ENCODE measurements at places on chromosomes 3 and 15.

DNA sequence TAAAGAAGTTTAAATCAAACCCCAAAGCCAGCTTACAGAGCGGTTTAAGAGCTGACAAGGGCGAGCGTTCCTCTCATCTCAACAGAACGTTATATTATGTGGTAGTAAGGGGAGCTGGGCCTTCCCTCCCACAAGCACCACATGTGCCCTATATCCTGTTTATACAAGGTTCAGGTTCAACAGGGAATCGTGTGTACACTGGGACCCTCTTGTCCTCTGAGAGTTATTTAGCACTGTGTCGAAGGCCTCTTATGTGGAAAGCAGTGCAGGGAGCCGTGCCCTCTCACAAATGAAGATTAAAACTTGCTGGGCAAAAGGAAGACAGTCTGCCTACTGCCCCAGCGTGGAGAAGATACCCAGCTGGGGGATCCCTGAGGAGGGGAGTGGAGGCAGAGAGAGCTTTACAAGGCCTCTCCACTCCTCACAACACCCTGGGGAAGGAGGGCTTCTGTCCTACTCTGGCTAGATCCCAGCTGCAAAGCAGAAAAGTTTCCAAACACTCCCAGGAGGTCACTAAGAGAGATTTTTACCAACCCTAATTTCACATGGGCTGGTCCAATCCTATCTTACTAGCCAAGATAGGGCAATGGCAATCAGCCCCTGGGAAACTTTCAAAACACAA is 2.9 kb downstream of the TLE3 start:
- no peak for DNase-seq

DNA sequence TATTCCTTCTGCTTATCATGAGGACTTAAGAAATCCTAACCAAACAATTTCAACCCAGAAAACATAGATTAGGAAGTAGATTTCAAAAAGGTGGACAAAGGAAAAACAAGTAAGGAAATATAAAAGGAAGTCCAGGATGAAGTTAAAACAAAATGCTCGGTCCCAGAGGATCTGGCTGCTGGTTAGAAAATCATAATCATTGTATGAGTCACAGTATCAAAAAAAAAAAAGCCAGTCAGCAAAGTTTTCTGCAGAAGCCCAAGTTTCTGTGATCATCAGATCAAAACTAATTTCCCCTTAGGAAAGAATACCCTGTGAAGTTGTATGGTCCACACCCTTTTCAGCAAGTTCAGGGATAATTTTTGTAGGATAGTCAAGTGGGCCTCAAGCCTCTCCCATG is 43.0 kb upstream of the LRTM1 start:
- no peak for DNase-seq

GRCh38 chr3:3015185-3016089 is 94.7 kb downstream of the IL5RA start:
- no peak for DNase-seq

DNA sequence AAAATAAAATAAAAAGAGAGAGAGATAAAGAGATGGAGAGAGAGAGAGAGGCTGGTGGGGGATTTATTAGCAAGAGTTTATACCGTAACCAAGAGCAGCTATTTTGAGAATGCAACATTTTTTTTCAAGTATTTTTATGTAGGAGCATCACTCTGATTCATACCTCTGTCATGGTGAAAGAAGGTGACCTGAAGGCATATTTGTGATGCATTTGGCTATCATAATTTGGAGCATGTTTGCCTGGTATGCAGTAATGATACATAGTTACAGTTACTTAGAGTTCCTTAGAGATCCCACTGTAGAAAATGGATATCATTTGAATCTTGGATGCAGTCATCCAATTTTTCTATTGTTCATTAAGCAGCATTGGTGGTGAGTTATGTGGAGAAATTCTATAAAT is 1472.4 kb downstream of the SI start:
- no peak for DNase-seq

- no peak for DNase-seq
These were observed 22.5 kb downstream of the PXK start for GRCh38 chr3:58355179-58355578.

GRCh38 chr15:26521691-26522198 is 251.1 kb downstream of the GABRB3 start:
- DNase-seq, result no peak

DNA sequence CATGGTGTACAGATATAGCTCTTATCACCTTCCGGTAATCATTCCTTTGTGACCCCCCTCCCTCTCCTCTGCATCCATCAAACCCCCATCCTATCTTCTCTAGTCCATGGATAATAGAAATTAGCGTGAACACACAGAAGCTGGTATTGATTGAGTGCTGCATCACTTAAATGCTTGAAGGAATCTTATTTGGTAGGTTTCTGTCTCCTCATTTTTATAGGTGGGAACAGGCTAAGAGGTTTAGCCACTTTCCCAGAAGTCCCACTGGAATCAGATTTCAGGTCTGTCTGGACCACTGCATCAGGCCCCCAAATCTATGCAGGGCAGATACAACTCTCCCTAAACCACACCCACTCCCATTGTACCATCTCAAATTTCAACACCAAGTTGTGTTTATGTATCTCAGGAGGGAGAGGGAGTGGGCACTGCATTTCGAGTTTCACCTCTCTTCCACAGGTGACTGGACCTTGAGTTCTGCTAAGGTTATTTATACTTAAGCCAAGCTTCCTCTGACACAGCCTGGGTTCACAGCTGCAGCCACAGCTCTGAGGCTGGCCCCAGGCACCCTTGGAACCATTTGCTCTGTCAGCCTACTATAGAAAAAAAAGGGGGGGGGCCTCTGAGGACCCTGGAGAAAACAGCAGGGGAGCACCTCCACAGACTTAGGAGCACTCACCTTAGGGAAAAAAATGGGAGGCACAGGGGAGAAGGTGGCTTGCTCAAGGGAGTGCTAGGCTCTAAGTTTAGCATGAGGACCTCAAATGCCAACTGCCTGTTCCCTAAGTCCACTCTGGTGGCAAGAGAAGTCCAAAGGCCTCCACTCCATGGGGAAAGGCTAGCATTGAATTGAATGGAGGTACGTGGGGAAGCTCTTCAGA is 2.1 kb upstream of the NMB start:
- DNase-seq, result no peak

All from immature natural killer cell (primary cell).